ENCODE measurements at places on chromosomes 16 and 17.
A peak's percentile ranks its signal among the peaks of the same experiment; 100 is the strongest.

DNA sequence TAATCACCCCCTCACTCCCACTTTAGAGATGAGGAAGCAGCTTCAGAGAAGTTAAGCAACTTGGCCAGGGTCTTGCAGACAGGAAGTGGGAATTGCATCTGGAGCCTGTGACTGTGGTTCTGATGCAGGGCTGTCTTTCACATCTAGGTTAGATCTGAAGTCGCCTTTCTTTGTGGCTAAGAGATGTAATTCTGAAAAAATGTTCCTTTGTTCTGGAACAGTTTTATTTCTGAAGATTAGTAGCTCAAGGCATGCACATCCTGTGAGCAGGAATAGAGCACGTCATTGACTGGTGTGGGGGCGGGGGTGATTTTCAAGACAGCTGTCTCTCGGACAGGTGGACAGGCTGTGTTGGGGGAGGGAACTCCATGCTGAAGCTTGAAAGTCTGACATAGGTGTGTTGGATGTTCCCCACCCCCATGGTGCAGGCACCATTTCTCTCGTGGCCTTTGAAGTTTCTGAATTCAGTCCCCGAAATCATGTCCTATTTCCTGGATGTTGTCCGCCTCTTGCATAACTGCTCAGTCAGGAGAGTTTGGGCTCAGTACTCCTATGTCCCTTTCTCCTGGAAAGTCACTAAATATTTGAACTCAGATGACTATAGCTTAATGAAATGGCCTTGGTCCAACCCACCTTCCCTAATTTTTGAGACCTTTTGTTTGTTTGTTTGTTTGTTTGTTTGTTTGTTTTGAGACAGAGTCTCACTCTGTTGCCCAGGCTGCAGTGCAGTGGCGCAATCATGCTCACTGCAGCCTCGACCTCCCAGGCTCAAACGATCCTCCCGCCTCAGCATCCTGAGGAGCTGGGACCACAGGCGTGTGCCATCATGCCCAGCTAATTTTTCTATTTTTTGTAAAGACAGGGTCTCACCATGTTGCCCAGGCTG is 21.0 kb upstream of the HERPUD1 start:
- peak; percentile 27 for DNase-seq

DNA sequence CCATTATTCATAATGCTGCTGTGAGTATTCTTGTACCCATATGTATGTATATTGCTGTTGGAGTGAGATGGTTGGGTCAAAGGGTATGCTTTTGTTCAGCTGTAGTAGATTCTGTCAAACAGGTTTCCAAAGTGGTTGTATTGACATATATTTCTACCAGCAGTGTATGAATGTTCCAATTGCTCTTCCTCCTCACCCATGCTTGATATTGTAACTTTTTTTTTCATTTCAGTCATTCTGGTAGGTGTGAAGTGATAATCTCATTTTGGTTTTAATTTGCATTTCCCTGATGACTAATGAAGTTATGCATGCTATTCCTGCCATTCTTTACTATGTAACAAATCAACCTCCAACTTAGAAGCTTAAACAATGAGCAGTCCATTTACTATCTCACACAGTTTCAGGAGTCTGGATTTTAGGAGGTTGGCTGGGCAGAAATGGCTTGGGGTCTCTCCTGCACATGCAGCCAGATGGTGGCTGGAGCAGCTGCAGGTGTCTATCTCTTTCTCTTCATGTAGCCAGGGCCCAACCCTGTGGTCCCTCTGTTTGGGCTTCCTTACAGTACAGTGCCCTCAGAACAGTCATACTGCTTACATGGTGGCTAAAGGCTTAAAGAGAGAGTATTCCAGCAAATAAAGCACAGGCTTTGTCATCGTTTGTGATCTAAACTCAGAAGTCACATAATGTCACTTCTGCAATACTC is 21.2 kb downstream of the ERAL1 start:
- DNase-seq: no peak

DNA sequence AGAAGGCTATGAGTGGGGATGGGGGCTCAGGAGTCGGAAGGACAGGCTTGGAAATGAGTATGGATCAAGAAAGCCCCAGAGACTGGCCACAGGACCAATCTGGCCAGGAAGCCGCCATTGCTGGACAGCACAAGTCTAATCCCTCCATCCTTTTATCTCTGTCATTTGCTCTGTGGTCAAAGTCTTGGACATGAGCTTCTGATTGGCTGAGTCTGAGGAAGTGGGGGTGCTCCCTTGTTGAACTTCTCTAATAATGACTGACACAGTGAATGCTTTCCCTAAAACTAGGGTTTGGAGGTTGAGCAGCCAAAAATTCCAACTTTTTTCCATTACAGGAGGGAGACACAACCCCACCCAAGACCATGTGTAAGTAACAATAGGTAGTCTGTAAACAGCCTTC is 97.4 kb downstream of the MARF1 start:
- no peak for DNase-seq

DNA sequence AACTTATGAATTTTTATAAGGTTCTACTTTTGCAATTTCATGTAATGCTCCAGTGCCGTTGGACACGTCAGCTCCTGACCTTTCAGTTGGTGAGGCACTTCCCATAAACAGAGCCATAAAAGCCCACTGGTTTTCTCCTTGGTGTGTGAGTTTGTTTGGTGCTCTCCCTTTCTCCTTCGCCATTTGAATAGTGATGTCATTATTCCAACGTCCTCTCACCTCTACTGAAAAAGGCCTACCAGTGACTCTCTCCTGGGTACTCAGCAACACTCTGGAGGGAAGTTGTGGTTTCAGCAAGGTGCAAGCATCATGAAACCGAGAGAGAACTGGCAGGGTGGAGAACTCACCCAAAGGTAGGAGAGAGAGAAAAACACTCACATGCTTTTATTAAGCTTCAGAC is 29.6 kb upstream of the HNF1B start:
- DNase-seq: no peak

- peak; percentile 86 for DNase-seq
Observed at GRCh38 chr17:36703860-36704266, 102.5 kb downstream of the MRM1 start.

DNA sequence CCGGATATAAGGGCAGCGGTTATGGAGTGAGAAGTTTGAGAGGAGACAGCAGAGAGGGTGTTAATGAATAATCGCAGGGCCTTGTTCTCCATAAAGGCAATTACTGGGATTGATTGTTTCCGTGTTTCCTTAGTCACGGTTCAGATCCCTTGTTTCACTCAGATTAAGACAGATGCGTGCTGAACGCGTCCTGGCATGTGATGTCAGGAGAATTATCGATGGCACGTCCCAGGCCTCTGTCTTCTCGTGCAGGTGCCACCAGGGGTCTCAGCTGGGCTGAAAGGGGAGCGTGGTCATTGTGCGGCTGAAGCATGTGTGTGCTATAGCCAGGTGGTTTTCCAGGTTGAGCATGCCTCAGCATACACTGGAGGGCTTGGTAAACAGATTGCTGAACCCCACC is 142.4 kb upstream of the NOL11 start:
- DNase-seq: peak; percentile 11

DNA sequence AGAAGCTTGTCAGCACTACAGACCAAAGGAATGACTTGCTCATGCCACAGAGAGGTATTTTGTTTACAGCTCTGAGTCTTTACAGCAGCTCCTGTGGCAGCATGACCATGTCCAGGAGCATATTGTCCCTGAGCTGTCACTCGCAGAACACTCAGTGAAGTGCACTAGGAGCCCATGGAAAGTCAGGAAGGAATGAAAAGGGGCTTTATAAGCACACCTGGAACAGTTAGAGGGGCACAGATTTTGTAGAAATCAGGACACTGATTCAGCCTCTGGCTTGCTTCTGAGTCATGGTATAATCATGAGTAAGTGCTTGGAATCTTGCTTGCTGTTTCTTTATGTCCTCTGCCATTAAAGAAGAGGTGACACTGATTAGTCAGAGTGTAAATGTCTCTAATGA is 41.0 kb downstream of the TADA2A start:
- DNase-seq: no peak

GRCh38 chr16:64864232-64864809 is 257.5 kb downstream of the CDH11 start:
- DNase-seq: peak; percentile 3

GRCh38 chr17:46863383-46864121 is 12.2 kb downstream of the WNT9B start:
- DNase-seq: no peak
